AG04450 (cell line): ENCODE measurements at places on chromosomes 3 and 15. TPM values are rescaled to one million over a fixed set of nuclear protein-coding genes. Genes with fewer than 3 reads are reported as not detected.

DNA sequence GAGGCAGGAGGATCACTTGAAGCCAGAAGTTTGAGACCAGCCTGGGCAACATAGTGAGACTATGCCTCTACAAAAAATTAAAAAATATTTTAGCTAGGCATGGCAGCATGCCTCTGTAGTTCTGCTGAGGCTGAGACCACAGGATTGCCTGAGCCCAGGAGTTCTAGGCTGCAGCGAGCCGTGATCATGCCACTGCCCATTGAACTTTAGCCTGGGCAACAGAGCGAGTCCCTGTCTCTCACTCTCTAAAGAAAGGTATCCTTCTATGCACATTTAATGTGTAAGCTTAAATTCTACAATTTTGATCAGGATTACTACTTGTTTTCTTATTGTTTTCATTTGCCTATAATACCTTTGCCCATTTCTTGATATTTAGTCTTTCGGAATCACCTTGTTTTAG lies 26.8 kb downstream of the GALK2 start:
- DNase-seq, result no peak

DNA sequence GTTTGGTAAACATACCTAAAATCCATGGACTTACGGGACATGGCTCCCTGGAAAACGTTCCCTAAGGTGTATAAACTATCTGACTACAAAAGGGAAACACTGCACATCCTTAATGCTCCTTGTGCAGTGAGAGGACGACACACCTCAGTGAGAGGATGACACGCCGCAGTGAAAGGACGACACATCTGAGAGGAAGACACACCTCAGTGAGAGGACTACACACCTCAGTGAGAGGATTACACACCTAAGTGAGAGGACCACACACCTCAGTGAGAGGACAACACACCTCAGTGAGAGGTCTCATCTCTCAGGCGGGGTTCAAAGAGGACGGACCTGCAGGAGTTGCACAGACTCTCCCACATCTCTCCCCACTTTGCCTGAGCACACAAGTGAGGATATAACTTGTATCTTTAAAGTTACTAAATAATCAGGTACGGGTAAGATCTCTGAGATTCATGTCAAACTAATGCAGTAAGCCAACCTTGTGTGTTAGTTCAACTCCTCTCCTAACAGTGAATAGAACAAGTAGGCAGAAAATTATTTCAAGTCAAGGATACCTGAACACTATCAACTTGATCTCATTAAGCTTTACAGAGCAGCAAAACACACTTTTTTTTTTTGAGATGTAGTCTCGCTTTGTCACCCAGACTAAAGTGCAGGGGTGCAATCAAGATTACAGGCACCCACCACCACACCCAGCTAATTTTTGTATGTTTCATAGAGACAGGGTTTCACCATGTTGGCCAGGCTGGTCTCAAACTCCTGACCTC lies 32.1 kb downstream of the HERC2 start:
- DNase-seq, result no peak

GRCh38 chr3:99903869-99904268 lies 86.2 kb downstream of the CMSS1 start:
- no peak for DNase-seq

The CYP19A1 gene
- polyA plus RNA-seq, result not detected in 2 replicates

The PYGO1 gene
- polyA plus RNA-seq, result 7.7 and 10.7 TPM in 2 replicates
